ENCODE measurements at places on chromosomes 7 and 10.
A peak's percentile ranks its signal among the peaks of the same experiment; 100 is the strongest.

DNA sequence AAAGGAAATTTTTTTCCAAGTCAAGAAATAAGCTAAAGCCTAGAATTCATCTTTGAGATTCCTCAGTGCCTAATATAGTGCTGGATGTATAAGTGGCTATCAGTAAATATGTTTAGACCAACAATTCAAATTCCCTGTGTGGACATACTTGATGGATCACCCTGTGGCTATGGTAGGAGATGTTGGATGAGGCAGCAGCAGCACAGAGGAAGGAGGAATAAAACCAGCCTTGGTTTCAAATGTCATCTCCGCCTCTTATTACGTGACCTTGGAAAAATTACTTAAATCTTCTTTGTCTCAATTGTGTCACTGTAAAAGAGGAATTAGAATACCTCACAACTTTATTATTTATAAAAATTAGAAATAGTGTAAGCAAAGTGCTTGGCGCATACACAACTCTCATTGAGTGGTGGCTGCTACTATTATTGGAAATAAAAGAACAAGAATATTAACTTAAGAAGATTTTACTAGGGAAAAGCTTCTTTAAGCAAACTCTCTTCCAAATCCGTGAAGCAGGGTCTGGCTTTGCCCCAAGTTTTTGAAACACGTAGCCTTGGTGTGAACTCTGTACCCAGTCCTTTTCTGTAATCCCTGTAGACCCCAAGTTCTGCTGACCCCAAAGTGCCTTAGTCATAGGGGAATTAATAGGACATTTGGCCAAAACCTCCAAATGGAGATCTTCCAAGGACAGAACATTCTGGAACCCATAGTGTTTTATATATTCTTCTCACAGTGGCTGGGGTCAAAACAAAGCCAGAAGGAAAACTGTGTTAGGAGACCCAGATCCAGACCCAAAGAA, 283.8 kb downstream of the PTEN start:
- no peak for DNase-seq

DNA sequence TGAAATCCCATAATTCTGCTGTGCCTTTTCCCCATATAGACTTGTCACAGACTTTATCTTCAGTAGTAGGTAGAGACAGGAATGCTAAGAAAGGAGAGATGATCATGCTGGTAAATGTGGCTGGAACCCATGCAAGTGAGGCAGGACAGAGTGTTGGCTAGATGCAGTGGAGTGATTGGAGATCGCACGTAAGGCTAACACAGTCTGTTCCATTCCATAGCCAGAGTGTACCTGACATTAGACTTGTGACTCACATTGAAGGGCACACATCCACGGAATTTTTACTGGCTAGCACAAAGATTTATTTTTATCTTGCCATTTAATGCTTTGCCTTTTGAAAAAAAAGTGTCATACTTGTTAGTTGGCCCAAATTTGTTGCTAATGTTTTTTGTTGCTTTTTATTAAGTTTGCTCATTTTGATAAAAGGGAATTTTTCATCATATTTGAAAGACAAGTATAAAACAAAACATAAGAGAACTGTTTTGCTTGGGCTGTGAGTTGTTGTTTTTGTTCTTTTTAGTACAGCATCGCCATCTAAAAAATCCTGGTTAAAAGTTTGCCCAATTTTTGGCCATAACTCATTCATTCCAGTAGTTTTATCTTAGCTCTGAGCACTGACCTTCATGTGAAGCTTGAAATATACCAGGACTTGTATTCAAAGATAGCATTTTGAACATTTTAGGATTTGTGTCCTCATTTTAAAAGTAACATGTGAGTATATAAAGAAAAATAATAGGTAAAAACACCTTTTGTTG, 81.0 kb downstream of the CPED1 start:
- DNase-seq: no peak

- no peak for DNase-seq
Measured at GRCh38 chr7:158074896-158075632, 512.6 kb downstream of the PTPRN2 start.

DNA sequence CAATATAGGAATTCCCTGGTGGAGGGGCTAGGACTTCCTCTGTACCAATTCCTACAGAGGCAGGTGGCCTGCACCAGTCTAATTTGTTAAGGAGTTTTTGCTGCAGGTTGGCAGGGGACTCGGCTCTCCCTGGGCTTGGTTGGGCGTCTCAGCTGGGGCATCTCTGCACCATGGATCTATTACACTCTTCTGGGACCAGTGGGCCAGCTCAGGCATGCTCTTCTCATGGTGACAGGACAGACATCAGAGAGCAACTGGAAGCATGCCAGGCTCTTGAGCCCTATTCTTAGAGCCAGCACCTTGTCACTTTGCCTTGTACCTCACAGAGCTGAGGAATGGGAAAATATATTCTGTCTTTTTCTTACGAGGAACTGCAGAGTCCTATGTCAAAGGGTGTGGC, 74.6 kb downstream of the SH2D4B start:
- DNase-seq: no peak

DNA sequence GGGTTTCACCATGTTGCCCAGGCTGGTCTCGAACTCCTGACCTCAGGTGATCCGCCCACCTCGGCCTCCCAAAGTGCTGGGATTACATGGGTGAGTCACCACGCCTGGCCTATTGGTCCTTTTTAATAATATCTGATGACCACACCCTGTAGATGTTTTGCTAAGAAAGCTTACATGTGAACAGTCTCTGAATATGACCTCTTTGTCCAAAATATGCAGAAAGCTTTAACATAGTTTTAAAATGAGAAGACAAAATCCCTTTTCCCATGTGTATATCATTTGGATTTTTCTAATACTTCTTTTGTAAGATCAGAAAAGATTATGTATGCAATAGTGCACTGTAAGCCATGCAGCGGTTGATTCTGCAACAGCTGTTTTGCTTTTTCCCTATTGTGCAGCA, 38.5 kb downstream of the MCU start:
- DNase-seq: no peak

DNA sequence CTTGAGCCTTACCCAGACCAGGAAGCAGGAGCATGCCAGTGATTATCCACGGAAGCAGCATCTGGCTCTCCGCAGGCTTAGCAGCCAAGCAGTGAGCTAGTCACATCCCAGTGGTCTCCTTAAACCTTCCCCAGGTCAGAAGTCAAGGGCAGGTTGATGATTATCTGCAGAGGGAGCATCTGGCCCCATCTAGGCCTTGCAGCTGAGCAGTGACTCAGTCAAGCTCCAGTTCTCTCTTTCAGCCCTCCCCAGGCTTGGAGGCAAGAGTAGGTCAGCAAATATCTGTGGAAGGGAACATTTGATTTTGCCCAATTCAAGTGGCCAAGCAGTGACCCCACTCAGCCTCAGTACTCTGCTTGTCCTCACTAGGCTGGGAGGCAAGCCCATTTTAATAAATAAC, 61.6 kb downstream of the ANKRD7 start:
- DNase-seq: no peak

GRCh38 chr7:79334334-79334733, 119.1 kb downstream of the MAGI2 start:
- DNase-seq: no peak

GRCh38 chr7:152462995-152463708, 27.3 kb upstream of the KMT2C start:
- DNase-seq: no peak

GRCh38 chr7:145398758-145399157, 562.9 kb upstream of the TPK1 start:
- no peak for DNase-seq

DNA sequence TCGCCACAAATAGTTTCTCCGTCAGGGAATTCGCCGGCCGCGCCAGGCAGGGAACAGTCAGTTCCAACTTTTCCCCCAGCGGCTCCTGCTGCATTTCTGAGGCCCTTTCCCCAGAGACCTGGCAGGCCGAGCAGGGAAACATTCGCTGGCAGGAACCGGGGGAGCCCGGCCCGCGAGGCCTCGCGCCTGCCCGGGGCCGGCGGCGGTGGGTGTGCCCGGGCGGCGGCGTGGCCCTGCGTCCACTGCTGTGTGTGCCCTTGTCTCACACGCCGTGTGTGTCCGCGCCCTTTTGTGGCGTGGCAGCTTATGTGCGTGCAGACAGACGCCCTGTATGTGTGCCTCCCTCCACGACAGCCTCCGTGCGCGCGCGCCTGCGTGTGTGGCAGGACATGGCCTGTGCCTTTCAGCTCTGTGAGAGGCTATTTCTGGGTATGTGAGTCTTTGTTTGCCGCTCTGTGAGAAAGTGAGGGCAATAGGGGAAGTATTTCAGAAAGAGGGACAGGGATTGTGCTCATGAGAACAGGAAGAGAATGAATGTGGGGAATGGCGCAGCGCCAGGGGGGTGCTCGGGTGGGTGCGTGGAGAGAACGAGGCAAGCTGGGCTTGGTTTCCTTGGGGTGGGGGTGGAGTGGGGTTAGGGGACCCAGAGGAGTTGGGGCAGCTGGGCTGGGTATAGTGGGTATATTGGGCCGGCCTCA, 689 bp upstream of the SMARCD3 start:
- DNase-seq: no peak

DNA sequence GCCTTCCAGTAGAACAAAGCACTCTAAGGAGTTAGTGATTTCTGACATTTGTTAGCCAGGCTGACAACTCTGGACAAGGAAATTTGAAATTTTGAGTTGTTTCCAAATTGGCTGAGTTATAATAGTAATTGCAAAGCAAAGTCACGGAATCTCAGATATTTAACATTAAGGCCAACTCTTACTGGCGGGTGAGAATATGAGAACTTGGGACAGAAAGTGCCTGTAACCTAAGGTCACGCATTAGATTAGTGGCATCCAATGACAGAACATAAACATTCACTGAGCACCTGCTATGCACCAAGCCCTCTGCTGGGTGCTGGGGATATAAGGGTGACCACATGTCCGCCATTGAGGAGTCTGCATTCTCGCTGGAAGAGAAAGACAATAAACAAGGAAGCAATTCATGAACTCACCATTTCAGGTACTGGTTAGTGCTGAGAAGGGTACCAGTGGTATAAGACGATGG, 45.5 kb upstream of the CHST15 start:
- DNase-seq: no peak

DNA sequence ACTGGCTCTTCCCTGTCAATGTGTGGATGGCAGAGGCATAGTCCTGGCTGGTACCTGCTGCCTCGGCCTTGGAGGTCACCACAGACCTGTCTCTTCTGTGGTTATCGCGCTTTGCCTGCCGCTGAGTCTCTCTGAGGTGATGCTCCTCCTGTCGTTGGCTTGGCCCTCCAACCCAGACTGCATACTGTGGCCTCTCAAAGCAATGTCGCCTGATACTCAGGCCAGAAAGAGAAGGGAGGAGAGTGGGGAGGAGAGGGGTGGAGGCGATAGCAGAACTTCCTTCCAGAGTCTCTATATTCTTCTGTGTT, 133.2 kb upstream of the KCNMA1 start:
- no peak for DNase-seq

DNA sequence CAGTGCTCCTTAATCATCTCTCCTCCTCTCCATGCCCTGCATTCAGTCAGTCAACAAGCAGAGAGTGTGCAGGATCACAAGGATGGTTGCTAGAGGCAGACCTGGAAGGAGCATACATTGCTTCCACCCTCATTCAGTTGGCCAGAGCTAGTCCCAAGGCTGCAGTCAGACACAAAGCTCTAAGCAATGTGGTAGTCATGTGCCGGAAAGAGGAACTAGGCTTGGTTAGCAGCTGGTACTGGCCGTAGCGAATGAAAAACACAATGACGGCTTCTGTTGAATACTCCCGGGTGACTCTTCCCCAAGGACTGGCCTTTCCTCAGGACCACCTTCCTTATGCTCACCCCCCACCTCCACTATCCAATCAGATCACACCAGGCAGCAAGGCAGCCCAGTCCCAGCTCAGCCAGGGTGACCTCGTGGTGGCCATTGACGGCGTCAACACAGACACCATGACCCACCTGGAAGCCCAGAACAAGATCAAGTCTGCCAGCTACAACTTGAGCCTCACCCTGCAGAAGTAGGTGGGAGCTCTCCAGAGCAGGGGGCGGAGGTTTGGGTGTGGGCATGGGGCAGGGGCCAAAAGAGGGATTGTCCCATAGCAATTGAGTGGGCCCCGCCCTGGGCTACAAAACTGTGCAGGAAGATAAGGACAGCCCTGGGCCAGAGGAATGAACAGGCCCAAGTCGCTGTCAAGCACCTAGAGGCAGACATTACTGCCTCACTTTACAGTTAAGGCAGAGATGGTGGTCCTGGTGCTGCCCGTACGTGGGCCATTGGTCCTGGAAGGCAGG, 10.9 kb downstream of the LDB3 start:
- peak; percentile 92 for DNase-seq

DNA sequence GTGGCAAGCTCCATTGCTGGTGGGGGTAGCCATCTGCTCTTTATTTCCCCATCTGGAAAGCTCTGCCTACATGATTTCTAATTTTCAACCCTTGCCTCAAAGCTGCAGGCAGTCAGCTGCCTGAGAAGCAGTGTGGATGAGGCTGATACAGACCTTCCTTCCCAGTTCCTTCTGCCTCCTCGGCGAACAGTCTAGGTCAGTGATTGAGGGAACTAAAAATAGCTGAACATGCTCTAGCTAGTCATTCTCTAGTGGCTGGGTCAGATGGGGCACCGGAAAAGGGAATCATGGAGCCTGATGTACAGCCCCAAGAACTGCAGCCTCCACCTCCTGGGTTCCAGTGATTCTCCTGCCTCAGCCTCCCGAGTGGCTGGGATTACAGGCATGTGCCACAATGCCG, 48.7 kb downstream of the NAMPT start:
- DNase-seq: no peak

DNA sequence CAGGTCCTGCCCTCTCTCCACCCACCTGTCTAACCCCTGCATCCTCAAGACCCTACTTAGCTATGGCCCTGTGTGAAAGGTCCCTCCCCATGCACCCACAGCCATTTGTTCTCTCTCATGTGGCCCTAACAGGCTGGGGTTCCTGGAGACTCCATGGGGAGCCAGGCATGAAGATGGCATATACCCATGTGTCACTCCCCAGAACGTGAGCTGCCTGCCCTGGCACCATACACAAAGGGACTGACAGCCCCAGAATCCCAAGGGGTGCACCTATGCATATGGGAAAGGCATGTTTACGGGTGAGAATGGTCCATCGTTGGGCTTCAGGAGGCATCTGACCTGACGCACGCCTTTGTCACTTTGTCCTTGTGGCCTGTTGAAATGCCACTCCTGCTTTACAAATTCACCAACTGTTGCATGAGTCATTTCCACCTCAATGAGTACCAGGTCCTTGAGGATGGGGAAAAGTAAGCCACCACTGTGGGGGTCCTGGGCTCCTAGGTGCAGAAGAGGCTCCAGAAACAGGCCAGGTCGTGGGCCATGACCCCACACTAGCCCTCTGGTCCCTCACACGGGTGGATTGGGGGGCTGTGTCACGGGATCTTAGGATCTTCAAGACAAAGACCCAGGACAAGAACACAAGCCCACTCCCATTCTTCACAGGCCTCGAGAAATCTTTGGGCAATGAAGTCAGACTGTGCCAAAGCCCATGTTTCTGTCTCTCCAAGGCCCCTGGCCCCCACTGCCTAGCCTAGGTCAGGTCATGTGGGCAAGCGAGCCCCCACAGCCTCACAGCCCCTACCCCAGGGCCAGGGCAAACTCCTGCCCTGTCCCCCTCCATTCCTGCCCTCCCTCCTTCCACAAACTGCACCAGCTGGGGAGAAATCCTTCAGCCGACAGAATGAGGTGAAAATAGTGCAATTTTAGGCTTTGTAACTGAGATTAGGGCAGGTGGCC, 8.6 kb downstream of the GPRIN2 start:
- no peak for DNase-seq

Measured in hematopoietic multipotent progenitor cell treated with erythropoietin and hydrocortisone succinate and interleukin-3 and kit ligand, for 15 days (in vitro differentiated cells).